Suprapubic skin (tissue), 4 donors: ENCODE measurements at places on chromosomes 4 and X. TPM values are rescaled to one million over a fixed set of nuclear protein-coding genes. Genes with fewer than 3 reads are reported as not detected.

Gene CT45A5
- total RNA-seq, result not detected

Gene SPANXA1
- total RNA-seq, result not detected

Gene FSTL5
- total RNA-seq, result not detected

Gene FRYL
- total RNA-seq, result 75.0 TPM

Gene PRDM5
- 12.0 TPM for total RNA-seq

Gene GLRA3
- not detected for total RNA-seq

Gene MAGEB10
- total RNA-seq, result not detected

DNA sequence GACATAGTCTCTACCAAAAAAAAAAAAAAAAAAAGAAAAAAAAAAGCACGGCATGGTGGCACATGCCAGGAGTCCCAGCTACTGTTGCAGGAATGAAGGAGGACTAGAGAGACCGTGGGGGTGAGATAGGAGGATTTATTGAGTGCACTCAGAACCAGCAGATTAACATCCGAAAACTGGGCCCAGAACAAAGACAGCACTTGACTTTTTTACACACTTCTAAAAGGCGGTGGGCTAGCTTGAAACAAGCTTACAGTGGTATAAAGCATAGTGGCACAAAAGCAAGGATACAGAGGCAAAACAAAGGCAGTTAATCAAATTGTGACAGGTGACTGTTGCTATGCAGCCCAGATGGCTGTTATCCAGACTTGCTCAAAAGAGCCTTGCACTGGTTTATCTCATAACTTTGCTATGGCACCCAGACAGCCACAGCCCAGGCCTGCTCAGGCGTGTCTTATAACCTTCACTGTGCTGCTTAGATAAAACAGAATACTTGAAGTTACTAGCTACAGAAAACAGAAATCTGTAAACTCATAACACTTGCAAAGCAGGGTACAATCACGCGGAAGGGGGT is 9.9 kb upstream of the PI4K2B start:
- DNase-seq, result no peak

GRCh38 chr4:38233727-38234480 is 273.7 kb downstream of the PTTG2 start:
- DNase-seq, result no peak

DNA sequence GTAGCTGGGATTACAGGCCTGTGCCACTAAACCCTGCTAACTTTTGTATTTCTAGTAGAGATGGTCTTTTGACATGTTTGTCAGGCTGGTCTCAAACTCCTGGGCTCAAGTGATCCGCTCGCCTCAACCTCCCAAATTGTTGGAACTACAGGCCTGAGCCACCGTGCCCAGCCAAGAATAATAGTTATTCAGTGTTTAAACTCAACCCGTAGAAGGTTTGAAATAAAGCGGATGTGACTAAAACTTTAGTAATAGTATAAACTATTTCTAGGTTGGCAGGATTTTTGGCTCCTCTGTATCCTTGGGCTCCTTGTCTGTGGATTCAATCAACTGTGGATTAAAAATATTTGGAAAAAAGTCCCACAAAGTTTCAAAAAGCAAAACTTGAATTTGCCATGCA is 37.8 kb downstream of the PCDH10 start:
- DNase-seq, result no peak

DNA sequence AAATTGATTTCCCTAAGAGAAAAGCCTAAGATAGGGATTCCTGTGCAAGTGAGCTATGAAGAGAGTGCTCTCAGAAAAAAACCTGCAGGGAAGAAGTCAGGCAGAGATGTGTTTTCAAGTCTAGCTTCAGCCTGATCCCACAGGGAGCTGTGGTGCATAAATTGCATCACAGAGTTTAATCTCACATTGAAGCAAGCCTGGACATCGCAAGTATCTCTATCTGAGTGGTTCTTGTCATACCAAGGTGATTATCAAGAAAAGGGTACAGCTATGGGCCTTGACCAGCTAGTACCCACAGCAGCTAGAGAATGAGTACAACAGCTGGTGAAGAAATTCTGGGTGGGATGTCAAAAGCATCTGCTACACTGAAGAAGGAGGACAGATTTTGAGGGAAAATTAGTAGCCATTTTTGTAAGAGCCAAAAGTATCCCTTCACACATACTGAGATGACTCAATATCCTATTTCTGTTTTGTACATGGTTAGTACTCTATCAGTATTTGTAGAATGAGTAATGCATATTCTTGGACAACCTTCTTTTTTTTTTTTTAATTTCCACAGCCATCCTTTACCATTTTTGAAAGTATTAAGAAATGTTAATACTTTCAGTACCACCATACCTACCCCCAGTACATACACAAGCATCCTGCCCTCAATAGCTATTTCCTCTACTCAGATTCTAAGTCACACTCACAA is 708.9 kb downstream of the IL1RAPL1 start:
- no peak for DNase-seq

DNA sequence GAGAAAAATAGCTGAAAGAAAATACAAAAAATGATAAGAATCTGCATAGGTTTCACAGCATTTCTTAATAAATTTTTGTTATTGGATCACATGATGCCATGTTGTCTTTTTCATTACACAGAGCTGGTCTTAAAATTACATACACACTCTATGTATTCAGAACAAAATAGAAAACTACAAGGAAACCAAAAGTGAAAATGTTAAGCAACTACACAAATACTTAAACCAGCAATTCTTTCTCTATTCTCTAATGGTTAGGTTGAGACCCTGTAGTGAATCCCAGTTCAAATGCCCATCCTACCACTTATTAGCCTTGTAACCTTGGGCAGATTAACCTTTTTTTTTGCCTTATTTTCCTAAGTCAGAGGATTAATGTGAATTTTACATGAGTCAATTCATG is 2311.2 kb downstream of the PCDH7 start:
- no peak for DNase-seq

DNA sequence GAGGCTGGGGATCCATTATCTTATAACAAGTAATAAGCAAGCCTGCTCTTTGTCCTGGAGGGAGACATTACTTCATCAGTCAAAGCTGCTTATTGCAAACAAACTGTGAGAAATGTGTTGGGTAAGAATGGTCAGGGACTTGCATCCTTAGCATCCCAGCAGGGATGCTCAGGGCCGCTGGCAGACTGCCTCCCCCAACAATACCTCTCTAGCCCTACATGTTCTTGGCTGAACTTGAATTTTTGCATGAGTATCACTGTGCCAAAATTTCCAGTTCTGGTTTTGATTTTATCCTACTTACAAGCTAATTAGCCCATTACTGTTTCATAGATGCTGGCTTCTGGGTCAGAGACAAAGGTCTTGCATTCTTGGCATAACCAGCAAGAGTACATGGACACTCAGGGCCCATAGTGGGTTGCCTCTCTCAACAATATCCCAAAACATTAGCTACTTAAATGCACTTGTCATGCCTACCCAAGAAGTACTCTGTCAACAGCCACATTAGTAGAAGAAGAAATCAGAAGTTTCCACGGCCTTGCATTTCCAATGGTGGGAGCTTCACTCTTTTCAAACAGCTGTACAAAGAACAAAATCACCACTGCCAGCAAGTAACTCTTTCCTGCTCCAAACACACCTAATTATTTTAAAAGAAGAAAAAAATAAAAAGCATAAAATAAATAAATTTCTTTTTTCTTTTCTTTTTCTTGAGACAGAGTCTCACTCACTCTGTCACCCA is 41.9 kb upstream of the NEUROG2 start:
- DNase-seq, result no peak

DNA sequence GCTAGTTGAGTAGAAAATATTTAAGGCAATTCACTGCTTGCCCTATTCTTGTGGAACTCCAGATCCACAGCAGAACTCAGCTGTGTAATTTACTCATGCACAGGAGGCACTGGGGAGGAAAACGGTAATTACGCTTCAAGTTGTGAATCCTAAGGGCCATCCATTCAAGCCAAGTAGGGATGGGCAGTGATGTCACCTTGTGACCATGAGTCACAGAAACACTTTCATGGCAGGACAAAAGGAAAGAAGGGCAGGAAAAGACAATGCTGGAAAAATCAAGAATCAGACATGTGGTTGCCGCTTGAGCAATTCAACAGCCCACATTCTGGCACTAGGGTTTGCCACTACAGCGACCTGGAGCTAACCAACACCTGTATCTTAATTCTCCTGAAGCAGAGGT is 1.4 kb downstream of the PAQR3 start:
- no peak for DNase-seq

DNA sequence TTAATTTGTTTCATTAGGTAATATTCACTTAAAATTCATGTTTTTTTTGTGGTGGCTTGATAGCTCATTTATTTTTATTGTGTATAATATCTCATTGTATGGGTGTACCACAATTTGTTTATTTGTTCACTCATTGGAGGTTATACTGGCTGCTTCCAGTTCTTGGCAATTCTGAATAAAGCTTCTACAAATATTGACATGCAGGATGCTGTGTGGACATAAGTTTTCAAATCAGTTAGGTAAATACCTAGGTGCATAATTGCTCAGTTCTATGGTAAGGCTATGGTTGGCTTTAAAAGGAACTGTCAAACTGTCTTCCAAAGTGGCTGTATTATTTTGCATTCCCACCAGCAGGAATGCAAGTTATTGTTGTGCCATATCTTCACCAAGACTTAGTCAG is 504.5 kb upstream of the GALNTL6 start:
- no peak for DNase-seq

DNA sequence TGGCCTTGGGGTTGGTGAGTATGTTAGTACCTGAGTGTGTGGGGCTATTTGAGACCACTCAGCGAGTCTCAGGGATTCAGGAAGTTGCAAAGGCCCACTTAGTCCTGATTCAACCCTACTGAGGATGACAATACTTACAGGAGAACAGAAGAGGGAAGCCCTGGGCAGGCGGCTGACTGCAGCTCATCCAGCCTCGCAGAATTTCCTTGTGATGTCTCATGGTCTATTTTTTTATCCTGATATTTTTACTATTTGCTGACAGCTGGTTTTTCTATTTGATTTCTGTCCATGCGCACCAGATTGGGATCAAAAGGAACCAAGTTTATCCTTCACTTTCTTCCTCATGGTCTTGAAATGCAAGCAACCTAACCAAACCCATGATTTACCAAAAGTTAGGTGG is 201.8 kb upstream of the LNX1 start:
- no peak for DNase-seq

DNA sequence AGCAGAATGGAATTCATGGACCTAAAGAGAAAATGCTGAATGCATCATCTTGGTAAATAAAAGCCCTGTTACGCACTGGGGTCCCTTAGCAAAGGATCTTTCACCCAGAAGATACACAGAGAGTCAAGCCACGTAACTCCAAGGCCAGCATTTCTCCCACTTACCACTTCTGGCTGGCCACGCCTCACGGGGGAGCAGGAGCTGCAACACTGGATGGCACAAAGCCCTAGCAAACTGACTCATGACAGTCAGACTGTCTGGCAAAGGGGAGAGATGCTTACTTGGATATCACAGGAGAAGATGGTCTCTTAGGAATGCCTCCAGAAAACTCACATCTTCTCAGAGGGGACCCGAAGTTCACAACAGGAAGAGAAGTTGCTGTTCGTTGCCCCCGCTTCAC is 51.4 kb upstream of the BCLAF3 start:
- DNase-seq, result no peak

DNA sequence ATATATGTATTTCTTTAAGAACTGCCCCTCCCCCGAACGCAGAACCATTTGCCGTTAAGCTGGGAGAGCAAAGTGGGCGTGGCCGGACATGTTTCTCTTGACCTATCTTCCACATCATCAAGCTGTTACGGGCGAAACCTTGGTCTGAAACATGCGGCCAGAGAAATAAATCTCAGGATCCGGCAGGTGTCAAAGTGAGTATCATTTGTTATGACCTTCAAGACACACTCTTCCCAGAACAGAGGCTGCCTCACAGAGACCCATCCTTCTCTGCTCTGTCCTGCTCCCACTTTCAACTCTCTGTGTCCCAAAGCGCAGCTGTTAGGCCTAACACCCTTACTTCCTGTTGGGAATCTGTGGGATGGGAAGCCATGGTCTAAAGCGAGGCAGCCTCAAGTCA is at the start of gene MAGEB18:
Gene MAGEB18 (plus strand): TSS at position 70 of the 400 bp plus-strand sequence. CDS start 643 bp downstream, outside the sequence.
- no peak for DNase-seq

DNA sequence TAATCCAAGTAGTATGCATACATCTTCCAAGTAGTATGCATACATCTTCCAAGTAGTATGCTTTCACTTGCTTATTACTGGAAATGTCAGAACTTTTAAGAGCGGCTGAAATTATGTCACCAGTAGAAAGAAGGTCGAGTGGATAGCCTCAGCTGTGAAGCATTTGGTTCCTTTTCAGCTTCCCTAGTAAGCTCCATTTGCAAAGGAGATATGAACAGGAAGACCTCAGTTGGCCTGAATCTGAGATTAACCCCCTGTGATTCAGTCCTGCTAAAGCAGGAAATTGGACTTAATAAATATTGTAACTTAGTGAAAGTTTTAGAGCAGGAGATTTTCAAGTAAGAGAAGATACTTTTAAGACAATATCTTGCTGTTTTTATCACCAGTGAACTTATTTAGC is 48.1 kb downstream of the PCDH7 start:
- no peak for DNase-seq

GRCh38 chrX:39527025-39527424 is 570.7 kb downstream of the BCOR start:
- no peak for DNase-seq

DNA sequence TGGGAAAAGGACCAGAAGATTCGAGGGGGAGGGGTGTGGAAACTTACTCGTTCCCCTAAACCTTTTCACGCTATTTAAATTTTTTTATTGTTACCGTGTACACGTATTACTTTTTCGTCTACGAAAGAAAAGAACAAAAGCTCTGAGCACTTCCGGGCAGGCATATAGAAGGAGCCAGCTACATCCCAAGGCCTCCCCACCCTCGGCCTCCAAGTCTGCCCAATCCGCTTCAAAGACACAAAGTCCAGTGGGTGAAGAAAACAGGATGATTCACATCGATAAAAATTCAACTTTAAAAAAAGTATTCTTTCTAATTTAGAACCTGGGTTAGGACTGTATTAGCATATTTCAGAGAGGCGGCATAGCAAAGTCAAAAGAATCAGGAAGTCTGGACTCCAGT is 23.1 kb downstream of the SEL1L3 start:
- DNase-seq, result no peak

GRCh38 chrX:40504801-40505605 is 75.8 kb upstream of the ATP6AP2 start:
- DNase-seq, result no peak
